AML-193 (cell line): ENCODE measurements at places on chromosomes 4 and X.

GRCh38 chr4:115154826-115155225 lies 41.4 kb upstream of the NDST4 start:
- no peak for DNase-seq

- DNase-seq = no peak
Measured at GRCh38 chr4:183860731-183861130, 44.4 kb upstream of the STOX2 start.

DNA sequence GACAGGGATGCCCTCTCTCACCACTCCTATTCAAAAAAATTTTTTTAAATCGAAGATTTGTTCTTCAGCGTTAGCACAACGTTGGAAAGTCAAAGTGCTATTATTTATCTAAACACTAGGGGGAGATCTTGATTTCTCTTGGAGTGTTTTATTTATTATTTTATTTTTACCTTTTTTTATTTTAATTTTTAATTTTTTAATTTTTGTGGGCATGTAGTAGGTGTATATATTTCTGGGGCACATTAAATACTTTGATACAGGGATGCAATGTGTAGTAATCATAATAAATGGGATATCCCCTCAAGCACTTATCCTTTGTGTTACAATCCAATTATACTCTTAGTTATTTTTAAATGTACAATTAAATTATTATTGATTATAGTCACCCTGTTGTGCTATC lies 37.4 kb upstream of the SLC10A4 start:
- peak; percentile 13 for DNase-seq

- DNase-seq = no peak
Measured at GRCh38 chrX:154030266-154030665, 10.6 kb upstream of the IRAK1 start.

DNA sequence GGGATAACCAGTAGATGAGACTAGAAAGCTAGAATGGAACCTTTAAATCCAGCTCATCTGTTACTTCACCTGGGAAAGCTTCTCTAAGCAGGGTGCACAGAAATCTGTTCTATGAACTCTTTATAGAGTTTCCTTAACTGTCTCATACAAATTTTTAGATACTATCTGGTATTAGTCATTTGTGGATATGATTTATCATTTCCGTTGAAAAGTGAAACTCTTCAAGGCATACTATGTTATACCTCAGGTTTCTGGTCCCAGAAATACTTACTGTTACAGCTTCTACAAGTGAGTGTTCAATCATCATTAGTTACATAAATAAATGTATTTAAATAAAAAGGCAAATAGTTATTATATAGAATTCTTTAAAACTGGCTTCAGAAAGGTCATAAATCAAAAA lies 298.3 kb upstream of the AGA start:
- DNase-seq = no peak

- DNase-seq = no peak
Measured at GRCh38 chrX:133380711-133381619, 34.3 kb downstream of the GPC4 start.

DNA sequence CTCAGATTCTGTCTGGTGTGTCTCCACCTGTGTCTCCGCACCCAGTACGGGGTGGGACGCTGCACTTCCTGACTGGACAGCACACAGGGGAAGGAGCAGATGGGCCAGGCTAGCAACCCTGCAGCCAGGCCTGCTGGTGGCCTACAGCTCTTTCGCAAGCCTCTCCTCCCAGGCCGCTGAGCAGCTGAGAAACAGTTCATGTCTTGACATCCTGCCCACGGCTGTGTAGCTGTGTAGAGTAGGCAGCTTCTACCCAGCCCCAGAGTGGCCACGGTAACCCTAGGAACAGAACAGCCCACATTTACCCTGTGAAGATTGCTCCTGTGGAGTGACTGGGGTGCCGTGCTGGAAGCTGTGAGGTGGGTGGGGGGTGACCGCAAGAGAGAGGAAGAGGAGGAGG lies 38.9 kb downstream of the CCNQ start:
- peak; percentile 73 for DNase-seq
